CD8-positive, alpha-beta T cell (primary cell): ENCODE measurements at places on chromosomes 12 and 14. TPM values are rescaled to one million over a fixed set of nuclear protein-coding genes. Genes with fewer than 3 reads are reported as not detected.
A peak's percentile ranks its signal among the peaks of the same experiment; 100 is the strongest.

The EPYC gene
- not detected for total RNA-seq

GRCh38 chr14:104209985-104210816, 71.8 kb downstream of the KIF26A start:
- no peak for DNase-seq

The ANKLE2 gene
- total RNA-seq, result 54.7 TPM

- DNase-seq, result peak; percentile 4
Measured at GRCh38 chr12:76878099-76878898, 520 bp downstream of the CSRP2 start.

The RDH16 gene
- 0.33 TPM for total RNA-seq

- DNase-seq, result no peak
Measured at GRCh38 chr12:126994599-126994998, 1272.4 kb upstream of the TMEM132C start.

GRCh38 chr12:91746976-91747375, 398.7 kb downstream of the BTG1 start:
- DNase-seq, result no peak

DNA sequence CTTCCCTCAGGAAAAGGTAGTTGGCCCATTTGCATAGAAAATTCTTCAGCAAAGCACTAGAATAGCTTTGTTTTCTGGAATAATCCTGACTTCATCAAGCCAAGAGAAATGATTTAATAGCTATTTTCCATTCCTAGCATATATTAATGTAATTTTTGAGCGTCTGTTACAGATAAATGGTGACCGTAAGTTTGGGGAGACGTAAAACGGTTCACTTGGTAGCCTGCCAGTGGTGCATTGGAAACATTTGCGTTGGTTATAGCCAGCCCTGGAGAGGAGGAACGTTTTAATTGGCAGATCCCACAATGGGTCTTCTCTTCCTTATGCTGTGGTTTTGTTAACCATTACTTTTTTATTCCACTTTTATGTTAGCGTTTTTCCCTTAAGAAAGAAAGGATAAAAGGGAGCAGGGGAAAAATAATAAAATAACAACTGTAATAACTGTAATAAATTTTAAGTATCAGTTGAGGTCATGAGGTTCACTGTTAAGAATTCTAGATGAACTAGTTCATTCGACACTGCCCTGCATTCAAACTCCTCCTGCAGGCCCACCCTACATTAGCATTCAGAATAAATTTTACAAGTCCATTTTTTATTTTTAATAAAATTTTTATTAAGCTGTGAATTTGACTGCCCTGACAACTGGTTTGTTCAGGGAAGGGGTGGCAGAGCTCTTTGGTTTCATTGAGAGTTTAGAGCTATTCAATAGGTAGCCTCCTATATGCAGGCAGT, 300.7 kb downstream of the ERC1 start:
- DNase-seq, result no peak

- DNase-seq, result no peak
Measured at GRCh38 chr12:3225796-3226180, 148.6 kb downstream of the TSPAN9 start.

The CABP1 gene
- not detected for total RNA-seq

The SNX6 gene
- total RNA-seq, result 53.5 TPM

The ASCL1 gene
- not detected for total RNA-seq

The EIF2S3B gene
- 1.4 TPM for total RNA-seq

GRCh38 chr14:91858536-91859275, 8.6 kb downstream of the TC2N start:
- DNase-seq, result no peak

GRCh38 chr14:68014771-68015170, 195.2 kb downstream of the RAD51B start:
- no peak for DNase-seq

GRCh38 chr12:125455556-125455955, 390.3 kb downstream of the AACS start:
- DNase-seq, result no peak

GRCh38 chr12:121970581-121971300, 50.9 kb upstream of the BCL7A start:
- DNase-seq, result no peak

DNA sequence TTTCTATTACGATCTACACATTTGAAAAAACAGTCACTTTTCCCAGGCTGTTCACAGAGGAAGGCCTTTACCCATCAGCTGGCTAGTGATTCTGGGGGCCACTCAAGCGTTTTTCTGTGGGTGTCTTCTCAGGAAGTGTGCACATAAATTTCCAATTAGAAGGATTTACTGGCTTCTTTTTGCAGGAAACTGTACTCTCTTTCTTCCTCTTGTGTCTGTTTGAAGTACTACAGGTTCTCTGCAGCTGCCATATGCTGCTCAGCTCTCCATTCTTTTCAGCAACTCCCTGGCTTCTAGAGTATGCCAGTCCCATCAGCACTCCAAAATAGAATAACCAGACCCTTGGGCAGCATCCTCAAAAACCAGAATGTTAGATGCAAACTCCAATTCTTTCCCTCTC, 110.4 kb upstream of the NAV3 start:
- DNase-seq, result no peak

- no peak for DNase-seq
Measured at GRCh38 chr12:121202407-121203355, 7.2 kb upstream of the P2RX4 start.

The MYF6 gene
- not detected for total RNA-seq

DNA sequence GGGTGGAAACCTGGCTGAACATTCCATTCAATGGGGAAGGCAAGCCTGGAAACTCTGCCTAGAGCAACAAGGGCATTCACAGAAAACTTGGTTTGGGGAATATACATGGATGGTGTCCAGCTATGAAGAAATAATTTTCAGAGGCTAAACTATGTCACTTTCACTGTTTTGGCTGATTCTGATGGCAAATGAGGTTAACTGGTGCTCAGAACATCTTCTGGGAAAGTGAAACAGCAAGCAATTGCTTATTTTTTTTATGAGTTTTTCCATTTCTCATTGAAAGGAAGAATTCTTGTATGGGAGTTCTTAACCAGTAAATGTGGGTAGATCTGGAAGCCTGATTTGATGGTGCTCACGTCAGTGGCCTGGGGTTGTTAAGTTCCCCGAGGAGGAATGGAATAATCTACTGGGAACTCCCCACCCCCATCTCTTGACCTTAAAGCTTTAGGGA, 132.8 kb upstream of the BTG1 start:
- DNase-seq, result no peak

GRCh38 chr14:87252103-87252502, 740.9 kb downstream of the GALC start:
- DNase-seq, result no peak

DNA sequence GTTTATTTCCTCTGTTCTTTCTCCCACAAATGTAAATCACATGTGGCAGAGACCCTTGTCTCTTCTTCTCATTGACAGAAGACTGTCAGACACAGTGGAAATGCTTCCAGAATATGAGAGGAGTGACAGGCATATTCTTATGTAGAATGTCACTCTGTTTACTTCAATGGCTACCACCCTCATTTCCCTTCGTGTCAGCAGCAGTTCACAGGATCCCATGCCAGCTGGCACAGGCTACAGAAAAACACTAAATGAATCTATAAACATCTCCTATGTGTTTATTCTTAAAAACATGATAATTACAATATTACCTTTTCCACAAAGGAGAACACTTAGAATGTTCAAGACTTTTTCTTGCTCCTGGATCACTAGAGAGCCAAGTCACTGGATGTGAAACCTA, 183.8 kb upstream of the CNTN1 start:
- no peak for DNase-seq

DNA sequence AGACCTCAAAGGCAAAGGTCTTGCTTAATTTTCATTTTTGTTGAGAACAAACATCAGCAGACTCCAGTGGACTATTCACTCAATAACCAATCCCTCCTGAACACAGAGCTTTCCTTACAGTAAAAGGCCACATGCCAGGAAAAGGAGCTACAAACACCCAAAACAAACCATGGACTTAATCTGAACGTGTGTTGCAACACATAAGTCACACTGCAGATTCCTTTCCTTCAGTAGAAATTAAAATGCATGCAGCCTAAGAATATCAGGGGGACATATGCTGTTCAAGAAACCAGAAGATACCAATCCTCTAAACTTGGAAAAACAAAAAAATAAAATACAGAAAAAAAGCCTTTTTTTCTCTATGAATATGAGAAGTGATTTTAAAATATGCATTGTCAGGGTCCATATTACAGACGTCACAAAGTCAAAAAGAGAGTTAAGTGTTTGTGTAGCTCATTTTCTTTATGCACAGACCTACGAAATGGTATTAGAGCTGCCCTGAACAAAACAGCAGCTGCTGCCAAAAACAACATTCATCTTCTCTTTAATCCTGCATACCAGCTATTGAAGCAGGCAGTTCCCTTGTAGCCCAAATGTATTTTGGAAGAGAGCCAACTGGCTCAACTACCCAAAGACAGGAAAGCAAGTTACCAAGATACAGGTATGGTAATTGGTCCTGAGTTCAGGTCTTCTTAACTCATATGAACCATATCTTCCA, 26.2 kb downstream of the KITLG start:
- DNase-seq, result no peak

GRCh38 chr12:89468017-89468416, 56.6 kb downstream of the GALNT4 start:
- no peak for DNase-seq

The RASSF9 gene
- not detected for total RNA-seq

GRCh38 chr12:106089935-106090334, 48.8 kb downstream of the NUAK1 start:
- no peak for DNase-seq

The RERGL gene
- total RNA-seq, result not detected

DNA sequence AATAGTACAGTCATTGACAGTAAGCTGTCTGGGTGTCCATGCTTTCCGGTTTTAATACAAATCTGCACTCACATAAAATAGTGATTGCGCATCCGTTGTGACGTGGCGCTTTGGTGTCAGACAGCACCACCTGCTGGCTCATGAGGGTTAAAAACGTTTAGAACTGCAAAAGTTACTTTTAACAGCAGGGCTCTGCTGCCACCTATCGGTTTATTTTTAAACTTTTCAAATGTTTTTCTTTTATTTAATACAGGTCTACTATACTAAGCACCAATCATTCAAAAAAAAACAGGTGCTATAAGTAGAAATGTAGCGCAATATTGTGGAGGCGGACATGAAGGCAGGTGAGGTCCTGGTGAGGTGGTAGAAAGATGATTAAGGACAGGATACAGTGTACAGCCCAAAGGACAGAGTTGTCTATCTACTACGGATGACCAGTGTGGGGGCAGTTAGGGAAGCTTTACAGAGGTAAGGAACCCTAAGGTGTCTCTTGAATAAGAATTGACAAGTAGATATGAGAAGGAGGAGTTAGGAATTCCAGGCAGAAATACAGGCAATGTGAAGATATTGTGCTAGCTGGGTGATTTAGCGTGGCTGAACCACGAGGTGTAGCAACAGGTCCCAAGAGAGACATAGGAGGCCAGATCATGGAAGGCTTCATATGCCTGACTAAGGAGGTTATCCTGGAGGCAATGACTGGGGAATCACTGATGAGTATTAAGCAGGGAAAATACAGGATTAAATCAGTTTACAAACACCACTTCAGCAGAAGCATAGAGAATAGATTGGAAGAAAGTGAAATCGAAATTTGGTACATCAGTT, 91.5 kb upstream of the PRB2 start:
- peak; percentile 70 for DNase-seq

The MANSC1 gene
- total RNA-seq, result not detected

DNA sequence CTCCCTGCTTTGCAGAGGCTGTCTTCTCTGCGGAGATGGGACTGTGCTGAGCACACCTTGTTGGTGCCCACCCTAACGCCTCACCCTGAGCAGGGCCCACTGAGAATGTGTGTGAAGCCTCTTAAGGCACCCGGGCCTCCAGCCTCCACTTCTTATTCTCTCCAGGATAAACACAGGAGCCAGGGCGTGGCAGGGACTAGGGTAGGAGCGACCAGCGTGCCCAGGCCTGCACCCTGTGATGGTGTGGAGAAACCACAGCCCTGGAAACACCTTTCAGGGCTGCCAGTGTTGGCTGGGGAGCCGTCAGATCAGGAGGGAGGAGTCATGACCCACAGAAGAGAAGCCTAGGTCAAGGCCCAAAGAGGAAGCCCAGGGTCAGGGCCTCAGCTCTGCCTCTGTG, 41.3 kb downstream of the VDR start:
- DNase-seq, result no peak
